ENCODE measurements at places on chromosomes 2 and 18.

- no peak for DNase-seq
These were observed 242.4 kb upstream of the SALL3 start for GRCh38 chr18:78737006-78737915.

DNA sequence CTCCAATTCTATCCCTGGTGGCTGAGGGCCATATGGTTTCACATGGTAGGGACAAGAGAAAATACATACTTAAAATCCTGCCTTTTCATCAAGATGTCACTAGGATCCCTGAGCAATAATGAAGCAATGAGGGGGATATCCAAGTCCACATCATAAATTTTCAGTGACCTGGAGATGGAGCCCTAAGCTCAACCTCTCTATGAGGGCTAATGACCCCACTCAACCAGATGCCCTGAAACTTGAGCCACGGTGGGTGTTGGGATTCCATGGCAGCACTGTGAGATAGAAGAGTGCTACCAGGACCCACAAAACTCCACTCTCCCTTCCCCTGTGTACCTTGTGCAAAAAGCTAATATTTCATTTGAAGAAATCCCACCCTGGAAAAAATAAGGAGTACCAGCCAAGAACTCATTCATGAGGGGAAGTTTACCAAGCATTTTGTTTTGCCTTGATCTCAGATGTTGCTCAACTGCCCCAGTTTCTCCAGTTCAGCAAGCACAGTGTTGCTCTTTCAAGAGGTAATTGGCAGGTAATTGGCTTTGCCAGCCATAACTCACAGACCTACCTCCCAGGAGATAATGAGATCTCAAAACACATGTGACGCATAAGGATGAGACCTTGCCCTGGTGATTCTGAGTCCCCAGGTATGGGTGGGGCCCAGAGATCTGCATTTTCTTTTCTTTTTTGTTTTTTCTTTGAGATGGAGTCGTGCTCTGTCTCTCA lies 51.0 kb upstream of the TTC39C start:
- no peak for DNase-seq

DNA sequence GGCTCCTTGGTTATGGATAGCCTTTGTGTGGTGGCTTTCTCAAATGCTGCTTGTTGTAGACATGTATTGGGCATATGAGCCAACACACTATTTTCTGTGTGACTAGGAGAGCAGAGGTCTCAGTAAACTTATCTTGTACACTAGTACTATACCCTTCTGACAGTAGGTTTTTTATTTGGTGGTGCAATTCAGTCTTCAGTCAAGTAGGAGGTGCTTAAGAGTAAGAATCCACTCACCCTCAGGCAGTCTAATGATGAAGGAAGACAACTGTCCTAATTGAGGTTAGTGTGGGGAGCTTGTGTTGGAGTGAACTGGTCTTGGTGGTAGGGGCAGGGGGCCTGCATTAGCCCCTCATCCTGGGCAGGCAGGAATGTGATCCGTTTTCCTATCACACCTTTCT lies 164.0 kb downstream of the SLC4A10 start:
- no peak for DNase-seq

GRCh38 chr2:227772932-227773331 lies 27.2 kb downstream of the SCYGR8 start:
- DNase-seq: no peak

- no peak for DNase-seq
These were observed 103.4 kb upstream of the CAVIN2 start for GRCh38 chr2:191950132-191950874.

GRCh38 chr2:156455361-156455975 lies 19.3 kb downstream of the GPD2 start:
- DNase-seq: no peak
